ENCODE measurements at places on chromosomes 2 and 18. TPM values are rescaled to one million over a fixed set of nuclear protein-coding genes. Genes with fewer than 3 reads are reported as not detected.
A peak's percentile ranks its signal among the peaks of the same experiment; 100 is the strongest.

Gene GALNT3
- polyA plus RNA-seq, result 3.7 TPM

- H3K36me3 ChIP-seq, result no peaks in the 10 kb centered on the region
- H3K27ac ChIP-seq, result peak overlapping the region; percentile 11
- H3K4me1 ChIP-seq, result peaks cover 64% of the 10 kb centered on the region
- DNase-seq, result no peak
Measured at GRCh38 chr2:231683292-231684235, 24.8 kb upstream of the PTMA start.

Gene CRYBA2
- polyA plus RNA-seq, result not detected

Gene CD8A
- polyA plus RNA-seq, result 0.67 TPM

GRCh38 chr2:172438741-172439508, 11.5 kb downstream of the ITGA6 start:
- no peak for DNase-seq
- peaks cover 18% of the 10 kb centered on the region for H3K27me3 ChIP-seq
- H3K27ac ChIP-seq, result no peak overlapping the region
- H3K4me3 ChIP-seq, result no peak overlapping the region
- peaks cover 8% of the 10 kb centered on the region for H3K4me1 ChIP-seq

Gene LYG2
- polyA plus RNA-seq, result not detected

Gene IL1RL1
- not detected for polyA plus RNA-seq

Gene LRP2
- not detected for polyA plus RNA-seq

GRCh38 chr2:177164131-177164530, 48.5 kb upstream of the HNRNPA3 start:
- no peak for DNase-seq
- H3K27me3 ChIP-seq, result no peaks in the 10 kb centered on the region
- H3K36me3 ChIP-seq, result no peaks in the 10 kb centered on the region
- H3K4me1 ChIP-seq, result peaks cover 11% of the 10 kb centered on the region
- H3K4me3 ChIP-seq, result no peak overlapping the region

GRCh38 chr2:28487258-28487657, 8.6 kb upstream of the PLB1 start:
- no peak for DNase-seq
- H3K27ac ChIP-seq, result no peak overlapping the region
- no peak overlapping the region for H3K4me3 ChIP-seq
- no peaks in the 10 kb centered on the region for H3K4me1 ChIP-seq
- no peaks in the 10 kb centered on the region for H3K36me3 ChIP-seq
- peaks cover 8% of the 10 kb centered on the region for H3K27me3 ChIP-seq

- DNase-seq, result peak; percentile 56
- H3K27ac ChIP-seq, result peak overlapping the region; percentile 88
- H3K27me3 ChIP-seq, result peaks cover 5% of the 10 kb centered on the region
- no peak overlapping the region for H3K4me3 ChIP-seq
- peaks cover 13% of the 10 kb centered on the region for H3K4me1 ChIP-seq
Measured at GRCh38 chr2:7057865-7058400, 140.7 kb downstream of the RNF144A start.

Gene FBXO48
- polyA plus RNA-seq, result 0.58 TPM

Gene SERPINB12
- polyA plus RNA-seq, result not detected

Gene SERPINB11
- not detected for polyA plus RNA-seq

DNA sequence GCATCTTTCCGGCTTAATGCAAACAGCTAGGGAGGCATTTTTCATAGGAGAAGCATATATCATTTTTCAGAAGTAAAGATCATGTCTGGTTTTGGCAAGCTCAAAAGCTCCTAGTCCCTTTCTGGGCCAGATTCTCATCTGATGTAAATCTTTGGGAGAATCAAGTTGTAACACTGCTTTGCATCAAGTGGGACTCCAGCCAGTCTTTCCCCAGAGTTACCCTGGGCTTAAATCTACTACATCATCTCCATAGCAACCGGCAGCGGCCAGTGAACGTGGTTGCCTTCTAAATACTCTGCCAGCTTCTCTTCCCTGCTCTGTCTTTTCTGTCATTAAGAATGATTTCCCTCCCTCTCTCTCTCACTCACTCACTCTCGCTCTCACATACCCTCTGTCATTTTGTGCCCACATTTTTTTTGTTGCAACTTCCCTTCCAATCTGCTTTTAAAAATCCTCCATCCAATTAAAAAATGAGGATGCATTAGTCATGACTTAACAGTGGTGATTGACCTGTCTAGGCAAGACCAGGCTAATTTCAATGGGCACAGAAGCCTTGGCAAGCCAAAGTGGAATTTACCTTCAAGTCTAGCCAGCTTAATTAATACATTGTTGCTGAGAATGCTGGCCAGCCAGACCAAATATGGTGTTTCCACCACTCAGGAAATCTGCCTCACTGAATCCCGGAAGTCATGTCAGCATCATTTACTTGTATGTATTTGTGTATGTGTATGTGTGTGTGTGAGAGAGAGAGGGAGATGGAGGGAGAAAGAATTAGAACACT, 93.0 kb downstream of the NRP2 start:
- DNase-seq, result no peak
- H3K36me3 ChIP-seq, result peaks cover 7% of the 10 kb centered on the region
- H3K27ac ChIP-seq, result no peak overlapping the region

DNA sequence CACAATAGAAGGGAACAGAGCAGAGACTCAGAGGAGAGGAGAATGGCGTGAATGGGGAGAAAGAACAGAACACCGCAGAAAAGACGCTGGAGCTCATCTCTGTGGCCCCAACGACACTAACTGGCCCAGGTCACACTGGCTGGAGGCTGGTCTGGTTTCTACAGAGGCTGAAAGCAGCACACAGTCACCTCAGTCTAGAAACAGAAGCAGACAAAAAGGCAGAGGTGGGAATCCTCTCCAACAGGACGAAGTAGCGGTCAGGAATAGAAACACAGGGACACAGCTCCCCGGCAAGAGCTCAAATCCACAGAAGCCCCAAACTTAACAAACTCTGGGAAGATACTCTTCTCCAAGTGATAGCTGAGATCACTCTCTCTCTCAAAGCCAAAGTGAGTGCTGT, 9.2 kb downstream of the SLC66A2 start:
- no peak for DNase-seq
- peak overlapping the region; percentile 36 for H3K27ac ChIP-seq
- H3K27me3 ChIP-seq, result no peaks in the 10 kb centered on the region
- peaks cover 29% of the 10 kb centered on the region for H3K36me3 ChIP-seq
- no peak overlapping the region for H3K4me3 ChIP-seq

DNA sequence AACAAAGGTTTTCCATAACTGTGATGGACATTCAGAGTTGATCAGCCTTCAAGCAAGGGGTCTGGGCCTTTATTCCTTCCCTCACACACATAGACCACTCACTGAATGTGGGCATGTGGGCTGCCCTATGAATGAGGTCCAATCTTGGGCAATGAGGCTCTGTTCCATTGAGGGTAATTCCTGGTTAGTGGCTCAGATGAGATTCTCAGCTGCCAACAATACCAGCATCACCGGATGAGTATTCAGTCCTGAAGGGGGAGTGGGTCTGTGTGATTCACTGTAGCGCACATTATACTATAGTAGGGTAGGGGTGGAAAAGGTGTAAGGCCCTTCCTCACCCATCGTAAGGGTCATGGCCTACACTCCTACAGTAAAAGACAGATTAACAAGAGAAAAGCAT, 9.9 kb upstream of the PARD3B start:
- H3K27me3 ChIP-seq, result no peaks in the 10 kb centered on the region
- no peak for DNase-seq
- H3K4me3 ChIP-seq, result no peak overlapping the region
- H3K36me3 ChIP-seq, result no peaks in the 10 kb centered on the region

Data from naive B cell (primary cell).